Vagina (tissue), 2 donors: ENCODE measurements at places on chromosomes 12 and 14.

DNA sequence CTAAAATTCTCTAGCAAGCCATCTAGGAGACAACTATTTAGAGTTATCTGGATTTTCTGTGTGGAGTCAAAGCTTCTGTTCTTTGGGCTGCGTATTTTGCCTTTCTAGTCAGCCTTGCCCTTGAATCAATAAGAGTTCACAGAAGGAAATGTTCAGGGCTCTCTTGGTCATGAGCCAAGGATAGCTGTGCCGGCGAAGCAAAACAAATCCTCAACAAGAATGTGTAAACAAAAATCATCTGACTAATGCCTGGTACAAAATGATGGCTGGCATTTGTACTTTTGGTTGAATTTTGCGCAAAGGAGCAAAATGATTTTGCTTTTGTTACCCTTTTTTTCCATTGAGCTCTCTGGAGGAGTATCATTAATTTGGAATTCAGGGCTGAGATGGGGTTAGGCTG lies 171.1 kb downstream of the DACT1 start:
- DNase-seq: no peak

- DNase-seq: no peak
These were observed 170.6 kb upstream of the STXBP6 start for GRCh38 chr14:25220514-25220913.

DNA sequence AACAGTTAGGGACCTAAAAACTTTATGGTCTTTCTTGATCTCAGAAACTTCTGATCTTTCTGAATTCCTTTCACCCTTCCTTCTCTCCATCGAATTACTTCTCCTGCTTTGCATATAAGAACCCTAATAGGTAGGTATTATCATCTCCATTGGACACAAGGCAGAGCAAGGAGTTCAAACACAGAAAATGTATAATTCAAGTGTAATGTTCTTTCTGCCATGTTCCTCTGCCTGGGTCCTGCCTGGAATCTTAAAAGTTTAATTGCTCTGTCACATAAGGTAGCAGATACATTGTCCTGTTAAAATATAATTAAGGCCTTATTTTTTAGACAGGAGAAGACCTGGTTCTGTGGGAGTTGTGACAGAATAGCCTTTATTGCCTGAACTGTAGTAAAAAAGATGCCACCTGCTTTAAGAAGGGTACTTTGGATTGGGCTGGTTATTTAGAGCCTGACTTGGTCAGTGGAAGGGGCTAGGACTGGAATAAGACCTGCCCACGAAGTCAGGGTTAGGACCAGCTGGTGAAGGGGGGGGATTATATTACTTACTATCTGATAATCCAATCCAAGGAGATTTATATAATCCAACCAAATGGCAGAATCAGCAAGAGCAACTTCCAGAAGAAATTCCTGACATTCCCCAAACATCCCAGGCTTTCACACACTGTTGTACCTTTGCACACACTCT lies 10.4 kb downstream of the G2E3 start:
- no peak for DNase-seq

- DNase-seq: no peak
These were observed 17.1 kb downstream of the GMFB start for GRCh38 chr14:54471641-54472040.

- no peak for DNase-seq
These were observed 10.2 kb upstream of the SH2B3 start for GRCh38 chr12:111395336-111396187.
